ENCODE measurements at places on chromosomes 16 and 17.

DNA sequence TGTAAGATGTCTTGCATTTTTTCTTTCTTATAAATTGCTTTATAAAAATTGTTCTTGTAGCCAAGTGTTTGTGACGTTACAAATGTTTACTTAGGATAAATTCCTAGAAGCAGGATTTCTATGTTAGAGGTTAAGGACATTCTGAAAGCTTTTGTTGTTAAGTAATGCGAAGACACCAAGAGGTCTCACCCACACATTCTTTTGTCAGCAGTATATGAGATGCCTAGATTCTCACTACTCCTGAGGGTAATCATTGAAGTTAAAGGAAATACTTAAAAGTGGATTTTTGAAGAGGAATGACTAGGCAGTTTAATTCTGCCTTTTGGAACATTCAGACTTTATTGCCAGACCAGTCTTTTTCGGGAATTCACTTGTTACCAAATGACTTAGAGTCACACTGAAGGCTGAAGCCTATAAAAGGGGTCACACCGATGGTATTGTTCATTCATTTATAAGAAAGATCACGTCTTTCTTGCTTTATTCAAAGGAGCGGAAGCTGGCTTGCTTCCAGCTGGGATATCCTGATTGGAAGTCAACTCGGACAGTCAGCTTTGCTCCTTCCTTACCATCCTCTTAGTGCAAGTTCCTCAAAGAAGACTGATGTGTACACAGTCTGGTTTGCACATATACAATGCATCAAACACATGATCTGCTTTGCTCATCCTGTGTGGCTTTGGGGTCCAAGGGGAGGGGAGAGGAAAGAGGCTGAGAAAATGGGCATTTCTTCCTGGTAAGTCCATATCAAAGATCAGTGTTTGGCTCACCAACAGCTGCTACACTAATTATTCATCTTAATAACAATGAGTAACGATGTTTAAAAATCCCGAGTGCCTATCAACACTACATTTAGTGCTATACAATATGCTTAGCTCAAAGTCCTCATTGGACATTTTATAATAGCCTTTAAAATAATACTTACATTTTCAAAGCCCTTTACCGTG, 160.0 kb downstream of the MAP2K6 start:
- no peak for DNase-seq

- no peak for DNase-seq
Observed at GRCh38 chr17:76500074-76500746, 1.0 kb downstream of the RHBDF2 start.

GRCh38 chr16:73848993-73849392, 447.6 kb upstream of the PSMD7 start:
- no peak for DNase-seq

DNA sequence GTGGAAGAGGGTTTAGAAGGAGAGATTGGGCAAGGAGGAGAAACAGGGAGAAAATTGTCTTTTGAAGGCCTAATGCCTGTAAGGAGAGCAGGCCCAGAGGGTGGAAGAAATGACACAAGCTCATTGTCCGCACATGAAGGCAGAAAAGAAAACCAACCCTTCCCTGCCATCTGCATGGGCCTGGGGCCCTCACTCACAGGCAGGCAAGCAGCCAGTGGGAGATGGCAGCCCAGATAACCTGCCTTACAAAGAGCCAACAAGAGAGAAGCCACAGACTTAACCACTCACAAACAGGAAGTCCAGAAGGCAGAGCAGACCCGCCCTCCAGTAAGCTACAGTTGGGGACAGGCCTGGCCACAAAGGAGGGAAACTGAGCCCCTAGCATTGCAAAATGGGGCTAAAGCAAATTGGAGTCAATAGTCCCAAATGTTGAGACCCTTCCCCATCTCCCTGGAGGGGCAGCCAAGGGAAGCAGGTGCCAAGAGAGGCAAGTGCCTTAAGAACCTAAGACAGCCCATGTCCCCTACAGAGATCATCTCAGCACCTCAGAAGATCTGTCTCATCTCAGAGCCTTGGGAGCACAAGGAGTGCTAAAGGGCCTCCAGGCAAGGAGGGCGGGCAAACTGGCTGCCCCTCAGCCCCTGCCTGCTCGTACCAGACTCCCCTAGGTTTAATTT, 7.3 kb upstream of the TSPOAP1 start:
- DNase-seq: peak; percentile 44

DNA sequence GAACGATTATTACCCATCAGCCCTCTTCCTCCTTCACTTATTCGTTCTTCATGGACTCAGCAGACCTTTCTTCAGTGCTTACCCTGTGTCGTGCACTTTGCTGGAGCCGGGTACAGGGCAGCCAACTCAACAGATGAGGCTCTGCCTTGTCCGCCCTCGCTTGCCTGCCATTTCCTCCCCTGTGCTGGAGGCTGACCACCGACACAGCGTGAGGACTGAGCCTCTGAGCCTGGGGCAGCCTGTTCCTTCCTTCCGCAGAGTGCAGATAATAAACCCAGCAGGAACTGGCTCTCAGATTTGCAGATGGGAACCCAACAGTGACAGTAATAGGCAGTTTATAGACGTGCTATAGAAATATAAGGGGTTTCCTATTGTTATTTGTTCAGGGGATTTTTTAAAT, 7.0 kb upstream of the SLC39A11 start:
- no peak for DNase-seq

DNA sequence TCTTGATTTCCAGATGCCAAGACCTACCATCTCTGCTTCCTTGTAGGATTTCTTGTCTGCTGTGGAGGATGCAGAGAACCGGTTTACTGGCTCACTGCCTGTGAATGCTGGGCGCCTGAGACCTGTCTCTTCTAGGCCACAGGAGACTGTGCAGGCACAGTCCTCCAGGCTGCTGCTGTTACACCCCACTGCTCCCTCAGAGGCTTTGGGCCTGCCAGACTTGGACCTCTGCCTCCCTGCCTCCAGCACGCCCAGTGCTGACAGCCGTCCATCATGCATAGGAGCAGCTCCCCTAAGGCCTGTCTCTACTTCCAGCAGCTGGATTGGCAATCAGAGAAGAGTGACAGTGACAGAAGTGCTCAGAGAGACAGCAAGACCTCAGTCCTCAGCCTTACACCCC, 6.1 kb downstream of the HROB start:
- no peak for DNase-seq

- DNase-seq: peak; percentile 91
Observed at GRCh38 chr17:81967533-81968395, 6.8 kb upstream of the NOTUM start.

DNA sequence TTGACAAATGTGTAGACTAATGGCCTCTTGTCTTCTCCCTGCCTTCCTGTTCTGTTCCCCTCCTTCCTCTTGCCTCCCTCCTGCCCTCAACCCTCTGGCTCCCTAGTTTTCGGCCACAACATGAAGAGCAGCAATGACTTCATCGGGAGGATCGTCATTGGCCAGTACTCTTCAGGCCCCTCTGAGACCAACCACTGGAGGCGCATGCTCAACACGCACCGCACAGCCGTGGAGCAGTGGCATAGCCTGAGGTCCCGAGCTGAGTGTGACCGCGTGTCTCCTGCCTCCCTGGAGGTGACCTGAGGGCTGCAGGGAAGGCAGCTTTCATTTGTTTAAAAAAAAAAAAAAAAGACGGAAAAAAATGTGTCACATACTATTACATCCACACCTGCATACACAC, 18.8 kb upstream of the CLEC19A start:
- no peak for DNase-seq

Data from GM12892 (cell line).